ENCODE measurements at places on chromosomes 6 and 20.

- DNase-seq, result no peak
Measured at GRCh38 chr6:44002067-44002592, 125.1 kb downstream of the MRPL14 start.

DNA sequence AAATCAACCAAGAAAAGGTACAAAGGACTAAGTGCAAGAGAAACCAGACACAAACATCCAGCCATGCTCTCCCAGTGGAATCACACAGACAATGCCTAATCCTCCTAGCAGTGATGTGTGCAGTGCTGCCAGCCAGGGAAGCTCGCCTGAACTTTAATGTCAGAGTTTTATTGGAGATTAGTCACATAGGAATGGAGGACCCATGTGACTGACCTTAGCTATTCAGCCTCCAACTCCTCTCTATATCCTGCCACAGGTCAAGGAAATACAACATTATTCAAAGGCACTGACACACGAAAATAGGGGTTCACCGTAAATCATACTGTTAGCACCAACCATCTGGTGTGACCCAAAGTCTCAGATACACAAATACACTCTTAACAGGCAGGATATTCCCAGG is 684.6 kb downstream of the DOK5 start:
- DNase-seq, result no peak

DNA sequence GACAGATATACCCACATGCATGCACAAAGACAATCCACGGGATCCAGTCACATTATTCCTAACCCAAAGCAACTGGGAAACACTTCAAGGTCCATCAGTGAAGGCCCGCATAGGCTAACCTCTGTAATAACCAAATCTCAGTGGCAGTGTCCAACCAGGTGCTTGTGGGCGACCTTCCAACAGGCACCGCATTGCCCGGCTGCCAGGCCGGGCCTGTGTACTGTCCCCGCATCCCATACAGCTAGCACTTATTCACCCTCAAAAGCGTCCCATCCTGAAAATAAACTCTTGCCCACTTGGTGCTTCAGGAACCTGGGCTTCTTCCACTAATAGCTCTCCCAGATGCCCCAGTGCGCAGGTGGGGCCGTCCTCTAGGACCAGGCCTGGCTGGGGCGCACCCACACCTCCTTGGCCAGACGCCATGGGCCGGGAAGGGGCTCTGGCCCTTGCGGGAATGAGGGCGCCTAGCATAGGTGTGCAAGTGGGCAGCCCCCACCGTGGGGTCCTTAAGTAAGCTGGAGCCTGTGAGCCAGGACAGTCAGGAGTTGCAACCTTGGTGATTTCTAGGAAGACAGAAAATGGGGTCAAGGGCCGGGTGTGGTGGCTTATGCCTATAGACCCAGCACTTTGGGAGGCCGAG is 1.1 kb upstream of the ENTPD6 start:
- no peak for DNase-seq

GRCh38 chr20:24718696-24719095 is 230.4 kb upstream of the CST7 start:
- no peak for DNase-seq

- DNase-seq, result no peak
Measured at GRCh38 chr20:1588533-1589460, 31.0 kb downstream of the SIRPB1 start.
